ENCODE measurements at places on chromosomes 6 and 20. TPM values are rescaled to one million over a fixed set of nuclear protein-coding genes. Genes with fewer than 3 reads are reported as not detected.

Gene PLCB1
- 17.7 TPM for total RNA-seq

Gene GHRH
- total RNA-seq: not detected

Gene RTN4IP1
- 4.2 TPM for total RNA-seq

Gene PLN
- 17.5 TPM for total RNA-seq

Gene VWA7
- 0.26 TPM for total RNA-seq

Gene C20orf202
- total RNA-seq: 0.07 TPM

Gene SHLD1
- total RNA-seq: 1.0 TPM

Gene FAM217B
- total RNA-seq: 3.5 TPM

Gene PKHD1
- not detected for total RNA-seq

Gene VSTM2L
- total RNA-seq: 2.1 TPM

Gene C6orf15
- total RNA-seq: not detected

Gene ARMH2
- total RNA-seq: not detected

Gene PRPH2
- total RNA-seq: 0.91 TPM

Gene TSPO2
- total RNA-seq: not detected

Gene MMP24
- 0.98 TPM for total RNA-seq

Gene LAMA5
- total RNA-seq: 243 TPM

Gene DEFB123
- total RNA-seq: not detected

Gene TMEM14C
- 86.8 TPM for total RNA-seq

Gene EFCAB8
- total RNA-seq: 0.33 TPM

Gene BTNL2
- not detected for total RNA-seq

Gene LY86
- total RNA-seq: not detected

Gene GNAS-AS1
- total RNA-seq: 0.72 TPM

Gene CTAGE9
- not detected for total RNA-seq

Gene ENTPD6
- 89.7 TPM for total RNA-seq

Gene SH3BGRL2
- total RNA-seq: 2.2 TPM

Gene TSPYL4
- 12.6 TPM for total RNA-seq

Gene BPIFB1
- 0.07 TPM for total RNA-seq

Gene CFB
- 49.7 TPM for total RNA-seq

Gene PI3
- total RNA-seq: not detected

Gene DDO
- total RNA-seq: 3.6 TPM

Gene OR2J3
- total RNA-seq: not detected

Gene CRISP1
- not detected for total RNA-seq

Gene DAAM2
- total RNA-seq: 96.0 TPM

Gene C20orf144
- total RNA-seq: not detected

Gene RANBP9
- total RNA-seq: 67.2 TPM

Gene BPIFB2
- not detected for total RNA-seq

Gene ZBTB2
- total RNA-seq: 8.8 TPM

Gene MAD2L1BP
- total RNA-seq: 12.5 TPM

Gene ZFP57
- 0.07 TPM for total RNA-seq

Gene GGTLC1
- total RNA-seq: not detected

Gene AKAP12
- 45.4 TPM for total RNA-seq

Gene MAP7
- total RNA-seq: 1.3 TPM

Gene CST4
- total RNA-seq: 0.33 TPM

Gene DZANK1
- 1.7 TPM for total RNA-seq

Gene DPPA5
- total RNA-seq: not detected
